Fibroblast of lung (primary cell): ENCODE measurements at places on chromosomes 16 and 17. TPM values are rescaled to one million over a fixed set of nuclear protein-coding genes. Genes with fewer than 3 reads are reported as not detected.

The RHOT2 gene
- 27.7 and 29.6 TPM in 2 replicates for total RNA-seq

DNA sequence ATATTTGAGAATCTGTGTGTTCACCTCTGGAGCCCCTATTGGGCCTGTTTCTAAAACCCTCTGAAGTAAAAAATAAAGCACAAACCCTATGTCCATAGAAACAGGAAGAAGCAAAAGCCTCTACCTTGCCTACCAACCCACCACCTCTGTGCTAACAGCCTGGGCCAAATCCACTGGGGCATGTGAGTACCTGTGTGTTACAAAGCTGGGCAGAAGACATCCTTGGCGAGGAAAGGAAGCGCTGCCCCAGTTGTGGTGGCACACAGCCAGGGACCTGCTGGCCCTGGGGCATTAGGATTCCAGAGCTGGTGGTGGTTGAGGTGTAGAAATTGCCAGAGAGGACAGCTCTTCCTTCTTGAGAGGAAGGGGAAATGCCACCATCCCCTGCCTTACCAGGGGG, 30.0 kb downstream of the MYO18A start:
- DNase-seq, result no peak

- no peak for DNase-seq
These were observed 420.7 kb downstream of the NPIPA8 start for GRCh38 chr16:17915791-17916190.

DNA sequence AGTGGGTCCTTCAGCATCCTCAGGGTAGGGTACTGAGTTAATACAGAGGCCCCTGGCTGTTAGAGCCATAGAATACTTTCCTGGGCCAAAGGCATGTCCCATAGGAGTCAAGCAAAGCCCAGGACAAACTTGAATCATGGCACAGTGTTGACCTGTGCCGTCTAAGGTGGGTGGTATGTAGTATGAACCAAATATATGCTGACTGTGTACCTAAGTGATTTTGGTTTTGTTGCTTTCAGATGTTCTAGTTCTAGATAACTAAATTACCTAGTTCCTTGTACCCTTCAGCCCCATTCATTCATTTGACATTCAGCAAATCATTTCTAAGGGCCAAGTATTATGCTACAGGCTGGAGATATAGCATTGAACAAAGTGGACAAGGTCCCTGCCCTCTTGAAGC, 61.3 kb upstream of the GPRC5B start:
- DNase-seq, result no peak

- DNase-seq, result peak; percentile 40
These were observed at the start of gene MED13 for GRCh38 chr17:62064791-62065563. Gene MED13 (minus strand): TSS chr17:62065278. CDS start chr17:62065205, 73 bp downstream.

- DNase-seq, result no peak
These were observed 77.1 kb upstream of the SALL1 start for GRCh38 chr16:51228097-51228659.

The SLC16A6 gene
- 1.5 and 8.3 TPM in 2 replicates for total RNA-seq

The GP1BA gene
- not detected in 2 replicates for total RNA-seq

GRCh38 chr16:53323924-53324323, 110.3 kb upstream of the RBL2 start:
- no peak for DNase-seq

- no peak for DNase-seq
These were observed 74.7 kb upstream of the SDK2 start for GRCh38 chr17:73718912-73719311.

- peak; percentile 87 for DNase-seq
These were observed 63.7 kb upstream of the MRTFB start for GRCh38 chr16:14007450-14007849.

- DNase-seq, result no peak
These were observed 7.2 kb upstream of the MYCBPAP start for GRCh38 chr17:50501054-50501453.

- DNase-seq, result no peak
These were observed 46.8 kb downstream of the HIC1 start for GRCh38 chr17:2101448-2102257.

DNA sequence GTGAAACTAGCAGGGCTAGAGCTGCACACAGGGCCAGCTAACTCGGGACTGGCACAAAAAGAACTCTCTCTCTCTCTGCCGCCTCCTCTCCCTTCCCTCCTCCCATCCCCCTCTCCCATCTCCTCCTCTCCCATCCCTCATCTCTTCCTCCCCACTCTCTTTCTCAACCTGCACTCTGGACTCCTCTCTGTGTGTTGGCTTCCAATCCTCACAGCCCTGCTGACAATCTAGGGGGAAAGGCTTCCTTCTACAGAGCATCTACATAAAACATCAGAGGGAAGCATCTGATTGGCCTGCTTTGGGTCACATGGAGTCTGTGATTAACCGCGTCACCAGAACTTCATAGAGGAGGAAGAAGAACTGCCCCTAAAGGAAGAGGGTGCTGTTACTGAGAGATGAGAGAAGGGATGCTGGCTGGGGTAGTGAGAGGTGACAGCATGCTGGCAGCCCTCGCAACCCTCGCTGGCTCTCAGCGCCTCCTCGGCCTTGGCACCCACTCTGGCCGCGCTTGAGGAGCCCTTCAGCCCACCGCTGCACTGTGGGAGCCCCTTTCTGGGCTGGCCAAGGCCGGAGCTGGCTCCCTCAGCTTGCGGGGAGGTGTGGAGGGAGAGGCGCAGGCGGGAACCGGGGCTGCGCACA, 12.8 kb upstream of the ZFP90 start:
- DNase-seq, result no peak

The CAVIN1 gene
- 331 and 372 TPM in 2 replicates for total RNA-seq

DNA sequence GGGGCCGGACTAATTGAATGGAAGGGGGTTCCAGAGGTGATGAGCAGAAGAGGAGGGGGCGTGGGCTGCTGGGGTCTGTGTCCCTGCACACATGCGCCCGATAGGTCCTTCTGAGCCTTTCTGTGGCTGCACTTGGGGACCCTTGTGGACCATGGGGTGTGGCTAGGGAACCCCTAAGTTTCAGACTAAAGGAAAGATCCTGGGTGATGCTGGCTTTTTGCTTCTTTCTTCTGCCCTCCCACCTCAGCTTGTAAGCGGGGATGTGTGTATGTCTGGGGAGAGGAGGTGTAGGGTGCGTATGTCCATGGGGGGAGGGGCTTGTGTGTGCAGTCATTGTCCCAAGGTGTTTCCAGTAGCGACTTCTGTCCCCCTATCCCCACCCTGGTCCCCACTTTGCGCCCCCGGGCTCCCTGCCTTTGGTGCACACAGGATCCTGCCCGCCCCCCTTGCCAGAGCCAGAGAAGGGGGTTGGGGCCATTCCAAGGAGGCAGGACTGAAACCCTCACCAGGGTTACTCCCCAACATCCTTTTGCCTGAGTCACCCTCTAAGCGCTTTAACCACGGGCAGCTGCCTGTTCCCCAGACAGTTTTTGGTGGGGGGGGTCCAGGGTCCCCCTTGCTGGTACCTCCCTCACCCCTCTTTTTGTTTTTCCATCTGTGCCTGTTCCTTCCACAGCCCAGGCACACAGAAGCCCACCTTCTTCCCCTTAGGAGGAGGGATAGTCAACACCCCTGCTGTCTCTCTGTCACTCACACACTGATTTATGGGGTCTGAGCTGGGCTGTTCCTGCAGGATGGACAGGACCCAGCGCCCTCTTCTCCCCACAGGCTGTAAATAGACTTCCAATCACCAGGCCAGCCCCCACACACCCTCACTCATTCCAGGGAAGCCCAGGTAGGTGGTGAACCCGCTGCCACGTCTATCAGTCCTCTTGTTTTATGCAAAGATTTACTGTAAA, 83.2 kb downstream of the ARHGAP23 start:
- DNase-seq, result peak; percentile 74

DNA sequence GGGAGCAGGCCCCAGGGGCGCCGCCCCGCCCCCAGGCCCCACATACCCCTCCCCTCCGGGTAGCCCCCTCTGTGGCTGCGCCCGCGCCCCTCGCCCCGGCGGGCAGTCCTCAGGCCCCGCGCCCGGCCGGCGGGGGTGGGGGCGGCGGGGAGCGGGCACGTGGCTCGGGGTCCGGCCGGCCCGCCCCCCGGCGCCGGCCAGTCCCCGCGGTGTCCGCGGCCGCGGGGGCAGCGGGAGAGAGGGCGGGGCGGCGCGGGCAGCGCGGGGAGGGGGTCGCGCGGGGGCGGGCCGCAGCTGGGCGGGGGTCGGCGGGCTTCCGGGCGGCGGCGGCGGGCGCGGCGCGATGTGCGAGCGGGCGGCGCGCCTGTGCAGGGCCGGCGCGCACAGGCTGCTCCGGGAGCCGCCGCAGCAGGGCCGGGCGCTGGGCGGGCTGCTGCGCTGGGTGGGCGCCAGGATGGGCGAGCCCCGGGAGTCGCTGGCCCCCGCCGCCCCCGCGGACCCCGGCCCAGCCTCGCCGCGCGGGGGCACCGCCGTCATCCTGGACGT, 335 bp downstream of the NECAB2 start:
- no peak for DNase-seq

DNA sequence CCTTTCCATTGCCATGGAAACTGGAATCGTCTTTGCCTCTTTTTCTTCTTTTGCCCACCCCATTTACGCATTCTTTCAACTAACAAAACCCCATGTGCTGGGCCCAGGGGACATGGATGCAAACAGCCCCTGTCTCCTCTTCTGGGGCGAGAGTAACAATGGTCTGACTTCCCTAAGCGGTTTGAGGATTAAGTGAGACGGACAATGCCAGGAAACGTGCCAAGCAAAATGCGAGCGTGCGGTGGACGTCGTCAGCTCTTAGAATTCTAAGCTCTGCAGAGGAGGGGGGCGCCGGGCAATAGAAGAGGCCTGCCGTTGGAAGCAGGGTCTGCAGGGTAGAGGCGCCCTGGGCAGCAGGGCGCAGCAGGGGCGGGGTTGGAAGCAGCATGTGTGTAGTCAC, 42.4 kb upstream of the JPH3 start:
- peak; percentile 55 for DNase-seq

The EVI2B gene
- total RNA-seq, result 0.26 and 0.33 TPM in 2 replicates

- DNase-seq, result no peak
These were observed 95.7 kb upstream of the RBFOX1 start for GRCh38 chr16:7236824-7237410.

- no peak for DNase-seq
These were observed 553 bp upstream of the CDC6 start for GRCh38 chr17:40287159-40287493.

The EPN3 gene
- total RNA-seq, result under 0.01 TPM in 1 of 2 replicates, not detected in the other

DNA sequence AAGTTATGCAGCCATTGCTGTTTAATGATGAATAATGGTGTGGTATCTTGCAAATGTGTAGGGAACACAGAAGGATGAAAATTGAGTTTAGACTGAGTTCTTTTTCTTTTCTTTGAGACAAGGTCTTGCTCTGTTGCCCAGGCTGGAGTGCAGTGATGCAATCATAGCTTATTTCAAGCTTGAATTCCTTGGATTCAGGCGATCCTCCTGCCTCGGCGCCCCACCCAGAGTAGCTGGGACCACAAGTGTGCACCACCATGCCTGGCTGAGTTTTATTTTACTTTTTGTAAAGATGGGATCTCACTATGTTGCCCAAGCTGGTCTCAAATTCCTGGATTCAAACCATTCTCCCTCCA, 74.6 kb upstream of the TBC1D3K start:
- no peak for DNase-seq

GRCh38 chr16:56145369-56145768, 45.9 kb upstream of the GNAO1 start:
- DNase-seq, result no peak

The TBC1D28 gene
- total RNA-seq, result not detected in 2 replicates

GRCh38 chr16:66470556-66470955, 43.5 kb downstream of the BEAN1 start:
- no peak for DNase-seq

- DNase-seq, result peak; percentile 97
These were observed 23.1 kb downstream of the STAT5A start for GRCh38 chr17:42311240-42312034.

DNA sequence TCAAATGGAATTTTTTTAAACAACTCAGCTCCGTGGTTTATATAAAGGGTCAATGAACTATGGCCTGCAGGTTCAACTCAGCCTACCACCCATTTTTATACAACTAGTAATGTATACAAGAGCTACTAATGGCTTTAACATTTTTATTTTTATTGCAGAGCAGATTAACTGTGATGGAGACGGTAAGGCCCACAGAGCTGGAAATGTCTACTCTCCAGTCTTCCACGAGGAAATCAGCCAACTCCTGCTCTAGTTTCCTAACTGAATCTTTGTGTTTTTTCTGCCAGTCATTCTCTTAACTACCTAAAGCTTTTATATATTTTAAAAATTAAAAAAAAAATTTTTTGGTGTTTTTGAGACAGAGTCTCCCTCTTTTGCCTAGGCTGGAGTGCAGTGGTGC, 385.1 kb upstream of the MAF start:
- DNase-seq, result no peak

The PCGF2 gene
- total RNA-seq, result 2.3 and 4.0 TPM in 2 replicates

The ACLY gene
- 108 and 312 TPM in 2 replicates for total RNA-seq

- DNase-seq, result no peak
These were observed 2.1 kb upstream of the CD2BP2 start for GRCh38 chr16:30357085-30357714.

- no peak for DNase-seq
These were observed 81.6 kb upstream of the HS3ST2 start for GRCh38 chr16:22732400-22732799.

- DNase-seq, result no peak
These were observed 52.2 kb downstream of the TRARG1 start for GRCh38 chr17:1331708-1332107.

DNA sequence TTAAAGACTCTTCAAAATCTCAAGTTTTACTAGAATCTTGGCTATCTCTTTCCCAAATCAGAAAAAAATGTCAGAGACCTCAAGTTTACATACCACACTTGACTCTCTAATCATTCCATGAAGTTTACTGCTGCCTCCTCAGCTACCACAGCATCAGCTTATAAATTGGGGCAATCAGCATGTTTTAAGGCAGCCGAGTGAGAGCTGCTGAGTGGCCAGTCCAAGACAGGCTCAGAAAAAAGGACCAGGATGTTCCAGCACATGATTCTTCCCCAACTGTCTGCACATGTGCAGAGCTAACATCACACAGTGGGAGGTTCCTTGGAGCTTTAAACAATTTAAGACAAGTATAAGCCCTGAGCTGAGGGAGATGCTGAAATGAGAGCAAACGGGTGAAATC, 140.6 kb upstream of the NUDT7 start:
- peak; percentile 79 for DNase-seq

- DNase-seq, result no peak
These were observed 14.2 kb downstream of the SLFN12L start for GRCh38 chr17:35523296-35523695.
